Kasumi-1 (cell line): ENCODE measurements at places on chromosomes 5 and 9.

DNA sequence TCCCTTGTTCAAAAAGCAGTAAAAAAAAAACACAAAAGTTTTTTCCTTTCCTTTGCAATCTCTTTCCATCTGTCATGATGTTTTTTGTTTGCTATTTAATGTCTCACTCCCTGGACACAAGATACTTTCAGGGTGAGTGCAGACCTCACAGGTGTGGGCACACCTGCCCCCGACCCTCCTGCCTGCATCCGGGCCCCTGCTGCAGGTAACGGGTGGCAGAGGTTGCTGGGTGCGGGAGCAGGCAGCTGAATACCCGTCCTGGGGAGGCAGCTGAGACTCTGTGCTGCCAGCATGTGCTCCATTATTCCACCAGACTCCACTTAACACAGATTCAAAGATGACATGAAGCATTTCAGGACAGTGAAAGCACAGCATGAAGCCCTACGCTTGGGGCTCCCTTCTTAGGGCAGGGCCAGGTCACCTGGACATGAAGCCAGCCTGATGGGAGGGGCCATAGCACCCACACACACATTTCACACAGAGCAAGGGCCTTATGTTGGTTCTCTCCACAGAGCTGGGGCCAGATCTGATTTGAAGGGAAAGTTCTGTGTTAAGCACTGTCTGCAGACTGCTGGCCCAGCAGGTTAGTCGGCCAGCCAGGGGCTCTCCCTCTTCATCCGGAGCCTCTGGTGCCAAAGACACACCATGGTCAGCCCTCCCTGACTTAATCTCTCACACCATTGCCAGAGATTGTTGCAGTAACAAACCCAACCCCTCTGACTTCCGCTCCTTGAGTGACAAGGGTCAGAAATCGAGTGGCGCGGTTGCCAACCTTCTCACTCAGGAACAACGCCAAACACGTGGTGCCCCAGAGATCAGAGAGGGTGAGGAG, 13.0 kb downstream of the NEK6 start:
- no peak for DNase-seq

DNA sequence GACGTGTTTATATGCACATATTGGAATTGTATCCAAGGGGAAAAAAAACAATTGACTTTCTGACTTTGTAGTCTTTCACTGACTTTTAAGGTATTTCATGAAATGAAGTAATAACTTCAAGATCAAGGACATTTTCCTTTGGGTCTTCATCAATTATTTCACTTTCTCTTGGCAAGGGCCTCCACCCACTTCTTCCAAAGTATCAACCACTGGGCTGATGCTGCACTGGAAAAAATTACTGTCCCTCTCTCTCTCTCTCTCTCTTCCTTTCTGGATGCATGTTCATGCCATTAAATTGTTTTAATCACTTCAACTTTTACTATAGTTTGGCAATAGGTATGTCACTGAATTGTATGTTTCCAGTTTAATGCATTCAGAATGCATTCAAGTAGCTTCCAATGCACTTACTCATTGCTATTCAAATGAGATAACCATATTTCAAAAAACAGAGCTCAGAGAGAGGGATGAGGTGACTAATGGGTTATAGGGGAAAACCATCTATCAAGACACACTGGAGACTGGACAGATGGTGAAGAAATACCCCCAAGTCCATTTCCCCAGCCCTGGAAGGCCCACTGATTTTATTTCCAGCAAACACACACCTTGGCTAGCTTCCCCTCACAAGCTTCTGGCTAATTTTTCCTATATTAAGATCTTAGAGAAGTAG, 585.3 kb downstream of the EBF1 start:
- no peak for DNase-seq

DNA sequence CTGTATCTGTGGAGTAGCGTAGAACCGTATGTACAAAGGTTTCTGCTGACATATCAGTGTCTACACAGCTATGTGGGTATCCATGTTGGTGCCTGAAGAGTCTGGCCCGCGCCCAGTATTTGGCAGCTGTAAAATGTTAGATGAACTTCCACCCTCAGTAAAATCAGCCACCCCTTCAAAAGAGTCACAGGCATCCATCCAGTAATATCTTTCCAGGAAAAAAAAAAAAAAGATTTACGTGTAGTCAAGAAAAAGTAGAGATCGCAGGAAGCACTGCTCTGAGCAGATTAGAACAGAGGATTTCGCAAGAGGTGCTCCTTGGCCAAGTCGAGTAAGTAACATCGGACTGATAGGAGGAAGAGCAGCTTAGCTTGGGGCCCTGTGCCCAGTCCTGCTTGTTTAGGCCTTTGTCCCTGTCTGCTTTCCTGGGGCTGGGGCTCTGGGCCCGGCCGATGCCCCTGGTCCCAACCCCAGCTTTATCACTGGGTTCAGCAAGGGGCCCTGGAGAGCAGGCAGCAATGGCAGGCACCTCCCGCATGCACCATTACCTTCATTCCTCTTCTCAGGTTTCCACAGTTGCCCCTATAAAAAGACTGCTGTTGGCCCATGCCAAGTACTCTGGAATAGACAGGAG, 21.2 kb downstream of the DAPK1 start:
- peak; percentile 86 for DNase-seq

GRCh38 chr9:120949290-120949689, 22.7 kb upstream of the TRAF1 start:
- no peak for DNase-seq

GRCh38 chr9:123281659-123282350, 13.4 kb upstream of the STRBP start:
- DNase-seq: no peak

DNA sequence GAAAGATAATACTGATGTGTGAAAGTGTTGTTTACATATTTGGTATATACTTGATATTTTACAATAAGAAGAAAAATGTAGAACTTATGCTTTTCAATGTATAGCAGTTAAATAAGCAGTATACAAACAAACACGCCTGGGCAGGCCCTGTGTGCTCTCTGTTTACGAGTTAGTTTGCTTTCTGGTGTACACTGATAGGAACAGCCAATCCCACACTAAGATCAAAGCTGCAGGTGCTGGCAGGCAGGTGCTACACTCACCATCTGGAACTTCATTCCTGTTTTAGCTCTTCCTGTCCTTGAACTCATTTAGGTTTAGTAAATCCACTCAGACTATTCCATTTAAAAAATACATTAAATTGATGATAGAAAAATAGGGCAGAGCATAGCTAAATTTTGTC, 614.7 kb upstream of the ST8SIA4 start:
- DNase-seq: no peak

DNA sequence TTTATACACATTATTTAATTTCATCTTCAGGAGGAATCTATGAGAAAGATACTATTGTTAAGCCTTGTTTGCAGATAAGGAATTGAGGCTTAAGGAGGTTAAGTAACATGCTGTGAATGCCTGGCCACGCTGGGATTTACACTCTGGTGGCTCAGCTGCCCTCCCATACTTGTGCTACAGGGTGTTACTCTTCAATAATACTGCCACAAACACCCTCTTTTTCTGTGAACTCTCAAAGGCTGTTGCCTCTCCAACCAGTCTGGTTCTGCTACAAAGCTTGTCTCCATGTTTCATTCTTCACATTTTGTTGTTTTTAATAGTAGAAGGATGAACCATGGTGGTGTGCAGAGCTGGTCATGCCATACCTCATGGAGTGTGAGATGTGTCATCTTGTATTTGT, 76.7 kb upstream of the TNFAIP8 start:
- no peak for DNase-seq

DNA sequence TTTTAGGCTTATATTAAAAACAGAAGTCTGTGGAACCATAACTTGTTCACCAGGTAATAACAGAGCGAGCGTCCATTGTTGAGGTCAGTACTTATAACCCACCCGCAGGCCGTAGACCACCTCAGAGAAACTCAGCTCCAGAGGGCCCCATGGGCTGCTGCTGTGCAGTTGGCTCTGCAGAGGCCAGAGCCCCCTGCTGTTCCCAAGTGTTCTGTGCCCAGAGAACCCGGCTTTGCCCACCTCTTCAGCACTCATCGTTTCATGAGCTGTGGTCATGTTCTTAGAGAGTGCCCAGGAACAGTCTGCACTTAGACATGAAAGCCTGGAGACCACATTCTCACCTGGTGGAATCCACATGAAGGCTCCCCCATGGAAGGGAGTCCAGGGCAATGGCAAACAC, 50.4 kb upstream of the SLC2A8 start:
- DNase-seq: no peak

DNA sequence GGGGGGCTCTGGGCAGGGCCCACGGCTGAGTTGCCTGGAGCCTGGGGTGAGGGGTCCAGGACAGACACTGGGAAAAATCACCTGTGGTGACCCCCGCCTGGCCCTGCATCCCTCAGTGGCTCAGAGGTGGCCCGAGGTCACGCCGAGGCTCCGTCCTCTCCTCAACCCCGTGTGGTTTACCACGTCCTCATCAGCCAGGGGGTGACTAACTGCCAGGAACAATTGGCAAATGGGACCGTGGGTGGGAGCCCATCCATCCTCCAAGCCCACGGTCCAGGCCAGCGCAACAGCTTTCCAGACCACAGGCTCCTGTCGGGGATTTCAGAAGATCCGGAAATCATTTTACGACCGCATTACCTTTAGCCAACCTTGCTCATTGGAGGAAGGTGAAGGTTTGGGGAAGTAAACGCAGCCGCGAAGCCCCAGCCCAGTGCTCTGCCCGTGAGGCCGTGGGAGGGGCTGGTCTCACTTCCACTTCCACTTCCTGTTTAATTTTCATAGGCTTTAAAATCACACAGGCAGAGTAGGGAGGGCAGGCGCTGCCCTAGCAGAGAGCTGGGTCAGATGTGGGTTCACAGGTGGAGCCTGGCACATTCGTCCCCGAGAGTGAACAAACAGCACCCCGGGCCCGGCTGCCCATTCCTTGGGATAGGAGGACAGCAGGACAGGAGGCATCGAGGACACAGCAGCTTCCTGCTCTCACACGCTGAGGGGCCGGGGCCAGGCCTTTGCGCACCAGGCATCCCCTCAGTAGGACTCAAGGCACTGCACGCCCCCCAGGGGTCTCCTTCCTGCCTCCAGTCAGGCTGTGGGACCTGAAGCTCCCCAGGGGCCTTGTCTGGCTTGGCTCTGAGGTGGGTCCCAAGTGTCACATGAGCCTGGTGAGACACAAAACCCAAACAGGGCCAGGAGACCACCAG, 19.8 kb upstream of the SLC9A3 start:
- DNase-seq: peak; percentile 78

DNA sequence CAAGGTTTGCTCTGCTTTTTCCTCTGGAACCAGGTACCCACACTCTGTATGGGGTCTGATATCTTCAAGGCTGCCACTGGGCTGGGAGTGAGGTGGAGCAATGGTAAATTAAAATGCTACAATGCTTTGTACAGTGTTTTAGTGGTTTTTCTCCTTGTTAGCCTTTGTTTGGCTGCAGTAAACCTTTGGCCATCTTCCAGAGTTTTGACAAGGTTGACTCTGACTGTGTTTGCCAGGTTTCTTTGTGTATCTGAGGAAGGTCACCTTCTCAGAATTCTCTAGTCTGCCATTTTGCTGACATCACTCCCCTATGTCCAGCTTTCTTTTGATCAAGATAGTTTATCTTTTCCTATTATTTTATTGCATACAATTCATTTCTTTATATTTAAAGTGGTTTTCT, 11.2 kb downstream of the SPATA31D1 start:
- no peak for DNase-seq

DNA sequence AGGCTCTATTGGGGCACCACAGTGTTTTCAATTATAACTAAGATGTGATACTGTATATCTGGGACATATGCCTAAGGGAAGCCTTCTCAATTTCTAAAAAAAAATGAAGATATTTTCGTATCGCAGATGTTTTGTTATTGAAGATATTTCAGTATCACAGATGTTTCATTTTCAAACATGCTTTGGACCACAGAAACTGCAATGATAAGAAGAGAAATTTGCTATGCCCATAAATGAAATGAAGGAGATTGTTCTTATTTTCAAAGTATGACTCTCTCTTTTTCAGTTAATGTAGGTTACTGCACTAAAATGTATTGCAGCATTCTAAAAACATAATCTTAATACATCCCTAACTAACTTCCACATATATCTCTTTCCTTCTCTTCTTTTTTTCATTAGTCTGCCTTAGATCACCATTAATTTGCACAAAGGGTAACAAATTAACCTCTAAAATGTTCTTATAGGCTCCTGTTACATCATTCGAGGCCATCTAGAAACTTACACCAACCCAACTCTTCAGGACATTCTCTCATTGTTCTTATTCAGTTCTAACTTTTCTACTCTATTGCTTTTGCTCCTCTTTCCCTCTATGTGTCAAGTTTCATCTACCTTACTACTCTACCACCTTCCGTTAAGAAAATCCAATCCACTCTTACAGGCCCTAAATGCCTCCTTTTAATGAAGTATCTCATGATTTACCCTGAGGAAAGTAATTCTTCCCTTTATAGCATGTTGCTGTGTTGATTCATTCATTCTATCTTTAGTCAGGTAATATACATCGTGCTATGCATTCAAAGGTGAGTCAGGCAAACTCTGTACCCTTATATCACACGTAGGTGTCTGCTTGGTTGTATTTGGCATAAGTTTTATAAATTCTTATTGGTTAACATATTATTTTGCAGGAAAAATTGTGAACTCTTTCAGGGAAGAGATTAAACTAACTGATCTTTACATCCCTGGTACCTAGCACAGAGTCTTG, 70.5 kb downstream of the ST8SIA4 start:
- no peak for DNase-seq

- no peak for DNase-seq
These were observed 585.8 kb downstream of the TLE4 start for GRCh38 chr9:80157561-80157983.

DNA sequence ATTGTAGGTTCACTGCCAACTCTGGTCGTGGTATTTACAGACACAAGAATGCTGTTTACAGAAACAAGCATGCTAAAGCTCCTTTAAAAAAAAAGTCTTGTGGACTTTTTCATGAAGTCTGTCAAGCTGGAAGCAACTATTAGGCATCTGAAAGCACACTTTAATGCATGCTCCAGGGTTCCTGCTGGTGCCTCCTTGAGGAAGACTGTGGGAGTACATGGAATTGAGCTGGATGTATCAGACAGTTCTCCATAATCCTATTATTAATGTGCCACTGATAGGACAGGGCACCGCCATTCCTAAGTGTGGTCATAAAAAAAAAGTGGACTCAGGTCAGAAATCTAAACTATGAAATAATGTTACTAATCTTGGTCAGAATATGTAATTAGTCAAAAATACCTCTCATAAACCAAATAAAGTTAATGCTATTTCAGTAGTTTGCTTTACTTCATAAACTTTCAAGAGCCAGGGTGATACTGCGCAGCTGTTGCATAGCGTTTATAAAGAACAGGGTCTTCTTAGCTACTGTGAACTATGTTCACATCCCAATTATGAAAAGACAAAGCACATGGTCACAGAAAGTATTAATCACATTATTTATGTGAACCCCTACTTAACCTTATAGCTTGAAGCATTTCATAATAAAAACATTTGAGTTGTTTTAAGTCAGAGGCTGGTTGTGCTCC, 390.8 kb upstream of the PTGER4 start:
- DNase-seq: no peak

DNA sequence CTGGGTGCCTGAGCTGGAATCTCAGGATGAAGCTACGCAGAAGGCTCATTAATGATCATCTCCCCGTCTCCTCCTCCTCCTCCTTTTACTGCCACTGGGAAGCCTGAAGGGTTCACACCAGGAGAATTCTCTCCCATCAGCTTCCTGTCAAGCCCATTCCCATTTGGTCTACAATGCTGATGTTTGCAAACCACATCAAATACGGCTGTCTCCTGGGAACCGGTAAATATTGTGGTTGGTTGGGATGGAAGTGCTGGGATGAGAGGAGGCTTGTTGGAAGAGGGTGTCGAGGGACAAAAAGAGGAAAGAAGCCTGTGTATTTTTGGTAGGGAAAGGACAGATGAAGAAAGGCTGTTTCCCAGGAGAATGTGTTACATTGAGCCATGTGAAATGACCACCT, 13.2 kb upstream of the S1PR3 start:
- no peak for DNase-seq
